ENCODE measurements at places on chromosomes 6 and 20.

DNA sequence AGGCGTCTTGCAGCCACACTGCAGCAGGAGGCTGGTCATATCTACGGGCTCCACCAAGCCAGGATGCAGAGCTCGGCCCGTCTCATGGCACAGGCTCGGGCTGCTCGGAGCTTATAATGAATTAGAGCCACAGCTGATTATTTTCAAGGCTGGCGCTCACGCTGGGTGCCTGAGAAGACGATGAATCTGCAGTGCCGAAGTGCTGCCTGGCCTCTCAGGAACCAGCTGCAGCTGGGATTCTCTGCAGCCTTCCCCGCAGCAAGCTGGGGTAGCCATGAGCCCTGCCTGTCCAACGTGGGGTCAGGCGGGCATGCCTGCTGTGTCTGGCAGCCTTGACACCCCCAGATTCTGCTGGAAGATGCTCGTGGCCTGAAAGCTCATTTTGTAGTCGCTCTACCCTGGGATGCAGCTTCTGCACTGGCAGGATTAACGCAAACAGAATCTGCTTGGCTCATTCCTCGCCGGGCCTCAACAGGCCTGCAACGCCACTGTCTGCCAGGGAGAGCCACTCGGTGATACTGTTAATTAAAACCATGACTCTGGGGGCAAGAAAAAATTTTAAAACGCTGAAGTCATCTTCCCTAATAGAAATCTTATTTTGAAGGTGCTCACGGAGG lies 104.3 kb downstream of the CDH26 start:
- no peak for DNase-seq

DNA sequence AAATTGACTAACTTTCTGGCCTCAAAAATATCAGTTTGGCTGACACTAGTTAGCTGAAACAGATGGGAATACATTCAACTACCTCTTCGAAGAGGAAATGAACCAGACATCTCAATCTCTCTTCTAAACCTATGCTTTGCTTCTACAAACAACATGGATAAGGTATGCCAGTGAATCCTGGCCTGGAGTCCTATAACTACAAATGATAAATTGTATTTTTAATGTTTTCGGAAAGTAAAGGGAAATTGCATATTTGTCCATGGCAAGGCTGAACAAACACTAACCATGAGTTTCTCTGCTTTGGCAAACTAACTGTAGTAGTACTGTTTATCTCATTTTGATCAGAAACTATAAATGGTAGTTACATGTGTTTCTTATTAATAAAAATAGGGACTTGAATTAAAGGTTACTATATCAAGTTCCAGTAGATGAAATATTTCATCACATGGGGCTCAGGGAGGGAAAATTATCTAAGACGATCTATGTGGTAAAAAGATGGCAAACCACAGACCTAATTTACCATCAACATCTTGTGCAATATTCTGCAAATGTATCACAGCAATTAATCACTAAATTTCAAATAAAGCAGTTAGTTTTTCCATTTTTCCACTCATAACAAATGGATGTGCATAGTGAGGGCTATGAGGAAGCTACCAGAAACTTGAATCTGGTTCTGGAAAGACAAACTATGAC lies 76.8 kb downstream of the COL12A1 start:
- DNase-seq = no peak

DNA sequence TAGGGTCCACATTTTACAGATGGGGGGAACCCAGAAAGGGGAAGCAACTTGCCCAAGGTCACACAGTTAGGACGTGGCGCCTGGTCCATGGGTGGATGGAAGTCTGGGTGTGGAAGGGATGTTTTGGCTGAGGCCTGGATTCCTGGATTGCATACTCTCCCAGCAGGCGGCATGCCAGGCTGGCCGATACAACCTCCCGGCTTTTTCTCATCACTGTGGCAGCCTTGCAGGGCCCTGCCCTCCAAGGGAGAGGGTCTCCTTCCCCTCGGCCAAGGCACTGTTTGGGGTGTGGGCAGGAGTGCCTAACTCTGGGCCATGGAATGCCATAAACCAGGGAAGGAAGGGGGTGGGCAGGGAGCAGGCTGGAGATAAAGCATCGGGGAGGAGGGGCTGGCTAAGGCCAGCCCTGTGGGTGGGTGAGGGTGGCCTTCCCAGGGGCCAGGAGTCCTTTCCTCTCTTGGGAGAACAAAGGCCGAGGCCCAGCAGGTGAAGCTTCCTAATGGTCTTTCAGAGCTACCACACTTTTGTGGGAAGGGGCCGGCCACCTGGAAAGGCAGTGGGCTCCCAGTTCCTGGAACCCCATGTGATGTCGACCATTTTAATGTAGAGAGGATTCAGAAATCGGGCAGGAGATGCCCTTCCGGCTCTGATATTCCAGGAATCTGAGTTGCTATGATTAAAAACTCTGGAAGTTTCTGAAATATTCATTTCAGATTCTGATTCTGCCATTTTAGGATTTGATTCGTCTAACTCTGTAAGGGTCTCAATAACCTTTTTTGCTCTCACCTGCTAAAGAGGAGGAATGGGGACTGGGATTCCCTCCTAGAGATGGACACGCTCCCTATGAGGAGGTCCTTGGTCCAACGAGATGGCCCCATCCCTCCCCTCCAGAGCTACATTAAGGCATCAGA lies 4.2 kb downstream of the FOXS1 start:
- DNase-seq = no peak

GRCh38 chr6:154234019-154234772 lies 122.4 kb downstream of the IPCEF1 start:
- DNase-seq = no peak

DNA sequence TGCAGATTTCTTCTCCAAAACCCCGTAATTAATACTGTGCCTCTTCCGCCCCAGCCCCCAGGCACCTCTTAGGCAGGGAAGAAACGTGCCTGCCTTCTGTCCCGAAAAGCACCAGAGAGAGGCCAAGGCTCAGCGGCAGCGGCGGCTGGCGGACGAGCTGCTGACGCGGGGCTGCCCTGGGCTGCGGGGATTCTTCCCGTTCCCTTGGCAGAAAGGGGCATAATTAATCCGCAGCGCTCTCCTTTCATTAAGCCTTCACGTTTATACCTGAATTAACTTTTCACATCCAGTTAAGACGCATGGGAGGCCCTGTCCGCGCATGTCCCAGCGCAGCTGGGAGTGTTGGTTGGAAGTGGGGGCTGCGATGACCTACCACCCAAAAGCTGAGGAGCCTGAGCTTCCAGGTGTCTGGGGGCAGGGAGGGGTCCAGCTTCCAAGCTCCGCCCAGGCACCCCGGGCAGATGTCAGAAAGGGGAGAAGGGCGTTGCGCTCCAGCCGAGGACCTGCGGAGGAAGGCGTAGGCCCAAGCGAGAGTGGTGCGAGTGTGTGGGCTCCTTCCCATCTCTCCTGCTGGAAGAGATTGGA lies 167.4 kb upstream of the LRFN2 start:
- no peak for DNase-seq

DNA sequence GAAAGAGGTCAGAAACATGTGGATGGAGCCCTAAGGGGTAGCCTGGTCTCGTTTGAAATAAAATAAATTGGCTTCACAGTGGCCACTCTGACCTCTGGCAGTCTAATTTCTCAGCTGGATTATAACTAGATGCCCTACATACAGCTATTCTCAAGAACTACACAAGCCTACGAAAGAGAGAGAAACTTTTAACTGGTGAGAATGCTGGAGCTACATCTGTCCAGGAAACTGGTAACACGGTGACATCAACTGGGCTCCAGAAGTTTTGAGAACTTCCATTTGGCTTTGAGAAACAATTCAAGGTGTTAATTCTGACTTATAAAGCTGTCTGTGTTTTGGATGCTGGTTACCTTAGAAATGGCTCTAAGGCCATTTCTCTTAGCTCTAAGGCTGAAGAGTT lies 187.3 kb upstream of the TENT5A start:
- DNase-seq = no peak

- DNase-seq = no peak
Measured at GRCh38 chr6:12814015-12814414, 97.4 kb downstream of the PHACTR1 start.

- DNase-seq = no peak
Measured at GRCh38 chr6:121764493-121764892, 329.0 kb downstream of the GJA1 start.

DNA sequence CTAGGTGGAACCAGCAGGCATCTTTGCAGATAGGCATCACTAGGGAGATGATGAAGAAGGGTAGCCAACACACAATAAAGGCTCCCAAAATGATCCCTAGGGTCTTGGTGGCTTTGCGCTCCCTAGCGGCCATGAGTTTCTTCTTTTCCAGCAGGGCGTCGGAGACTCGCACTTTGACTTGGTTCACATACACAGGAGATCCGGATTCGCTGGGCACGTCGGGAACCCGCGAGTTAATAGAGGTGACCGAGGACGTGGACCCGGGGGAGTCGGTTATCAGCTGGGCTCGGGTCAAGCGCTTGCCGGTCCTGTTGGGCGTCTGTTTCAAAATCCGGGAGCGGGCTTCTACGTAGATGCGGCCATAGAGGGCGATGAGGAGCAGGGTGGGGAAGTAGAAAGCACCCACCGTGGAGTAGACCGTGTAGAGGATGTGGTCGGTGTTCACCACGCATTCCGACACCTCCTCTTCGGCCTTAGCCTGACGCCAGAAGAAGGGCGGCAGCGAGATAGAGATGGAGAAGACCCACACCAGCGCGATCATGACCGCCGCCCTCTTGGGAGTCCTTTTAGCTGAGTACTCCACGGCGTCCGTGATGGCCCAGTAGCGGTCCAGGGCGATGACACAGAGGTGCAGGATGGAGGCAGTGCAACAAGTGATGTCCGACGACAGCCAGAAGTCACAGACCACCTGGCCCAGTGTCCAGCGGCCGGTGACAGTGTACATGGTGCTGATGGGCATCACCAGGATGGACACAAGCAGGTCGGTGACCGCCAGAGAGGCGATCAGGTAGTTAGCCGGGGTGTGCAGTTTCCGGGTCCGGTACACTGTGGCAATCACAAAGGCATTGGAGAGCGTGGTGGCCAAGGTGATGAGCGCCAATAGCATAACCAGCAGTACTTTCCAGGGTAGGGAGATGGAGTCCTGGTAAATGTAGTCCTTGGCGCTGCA lies 658 bp downstream of the HTR1B start:
- DNase-seq = no peak

- DNase-seq = no peak
Measured at GRCh38 chr6:42968126-42968701, 7.7 kb downstream of the GNMT start.

DNA sequence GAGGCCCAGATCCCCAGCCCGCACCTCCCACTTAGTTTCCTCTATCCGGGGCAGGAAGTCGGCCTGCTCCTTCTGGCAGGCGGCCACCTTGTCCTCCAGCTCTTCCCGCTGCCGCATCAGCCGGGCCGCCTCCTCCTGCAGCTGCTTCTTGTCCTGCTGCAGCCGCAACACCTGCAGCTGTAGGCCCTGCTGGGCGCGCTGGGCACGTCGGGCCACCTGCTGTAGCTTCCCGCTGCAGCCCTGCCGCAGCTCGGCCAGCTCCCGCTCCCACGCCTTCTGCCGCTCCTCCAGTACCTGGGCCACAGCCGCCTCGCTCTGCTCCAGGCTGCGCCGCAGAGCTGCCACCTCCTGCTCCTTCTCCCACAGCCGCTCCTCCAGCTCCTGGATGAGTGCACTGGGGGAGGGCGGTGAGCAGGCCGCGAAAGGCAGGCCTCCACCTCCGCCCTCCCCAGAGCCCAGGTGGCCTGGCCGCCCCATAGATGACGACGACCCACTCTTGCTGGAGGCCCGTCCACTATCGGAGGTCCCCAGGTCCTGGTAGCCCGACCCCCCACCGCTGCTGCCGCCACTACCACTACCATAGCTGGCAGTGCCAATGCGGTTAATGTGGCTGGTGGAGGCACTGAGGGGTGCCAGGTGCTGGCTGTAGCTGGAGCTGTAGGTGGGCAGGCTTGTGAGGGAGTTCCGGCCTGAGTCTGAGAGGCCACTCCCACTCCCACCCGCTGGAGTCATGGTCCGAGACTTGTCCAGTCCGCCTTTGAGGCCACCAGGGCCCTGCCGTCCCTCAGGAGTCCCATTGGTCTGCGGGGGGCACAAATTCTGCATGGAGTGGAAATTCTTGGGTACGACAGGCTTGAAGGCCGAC lies 6.0 kb upstream of the FASTKD5 start:
- no peak for DNase-seq

- peak; percentile 60 for DNase-seq
Measured at GRCh38 chr20:58890518-58891085, 38.1 kb downstream of the GNAS start.

DNA sequence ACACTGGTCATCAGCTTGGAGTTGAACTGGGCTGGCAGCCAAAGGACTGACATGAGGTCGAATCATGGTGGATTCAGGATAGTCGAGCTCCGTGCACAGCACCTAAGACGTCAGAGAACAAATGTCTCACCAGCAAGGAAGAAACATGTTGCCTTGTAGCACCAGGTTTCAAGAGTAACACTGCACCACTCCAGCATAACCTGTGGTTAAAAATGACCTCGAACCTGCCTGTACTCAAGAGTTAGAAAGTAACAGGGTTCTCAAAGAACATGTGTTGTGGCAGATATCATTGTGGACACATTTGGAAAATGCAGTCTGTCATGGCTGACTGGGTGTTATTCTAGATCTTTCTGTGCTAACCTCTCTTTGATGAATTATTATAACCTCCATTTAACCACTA lies 511.6 kb downstream of the CDH26 start:
- no peak for DNase-seq

GRCh38 chr6:113067612-113068275 lies 720.6 kb downstream of the RFPL4B start:
- DNase-seq = no peak

GRCh38 chr6:14129575-14129974 lies 12.0 kb downstream of the CD83 start:
- DNase-seq = no peak

DNA sequence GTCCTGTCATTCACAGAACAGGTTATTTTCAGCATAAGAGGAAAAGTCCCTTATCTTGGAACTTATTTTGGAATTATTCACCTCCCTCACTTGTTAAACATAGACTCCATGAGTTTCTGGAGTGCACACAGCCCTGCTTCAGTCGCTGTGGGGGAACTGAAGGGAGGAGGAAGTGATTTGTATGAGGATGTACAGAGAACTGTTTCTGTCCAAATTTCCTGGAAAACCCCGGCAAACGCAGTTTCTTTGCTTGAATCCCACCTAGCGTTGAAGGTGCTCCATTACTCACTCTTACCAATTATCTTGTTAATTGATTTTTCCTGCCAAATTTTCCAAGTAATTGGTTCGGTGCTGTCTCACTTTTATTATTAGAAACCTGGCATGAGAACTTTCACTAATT lies 78.0 kb upstream of the AGPAT4 start:
- no peak for DNase-seq

- DNase-seq = no peak
Measured at GRCh38 chr6:18031680-18032256, 44.3 kb upstream of the KIF13A start.

- no peak for DNase-seq
Measured at GRCh38 chr20:61682114-61682995, 383.3 kb downstream of the TAF4 start.
